Left ventricle myocardium superior (tissue), 1 donor: ENCODE measurements at places on chromosomes 3 and 15.

- no peak for DNase-seq
Observed at GRCh38 chr15:56094171-56094570, 100.8 kb upstream of the NEDD4 start.

GRCh38 chr3:187855131-187855530 lies 109.9 kb upstream of the BCL6 start:
- DNase-seq: no peak

- no peak for DNase-seq
Observed at GRCh38 chr15:100334905-100335304, 6.9 kb downstream of the ADAMTS17 start.

- peak; percentile 73 for DNase-seq
Observed at GRCh38 chr3:128273109-128273840, 120.0 kb downstream of the EEFSEC start.

- DNase-seq: no peak
Observed at GRCh38 chr3:149003653-149004305, 12.4 kb downstream of the GYG1 start.

DNA sequence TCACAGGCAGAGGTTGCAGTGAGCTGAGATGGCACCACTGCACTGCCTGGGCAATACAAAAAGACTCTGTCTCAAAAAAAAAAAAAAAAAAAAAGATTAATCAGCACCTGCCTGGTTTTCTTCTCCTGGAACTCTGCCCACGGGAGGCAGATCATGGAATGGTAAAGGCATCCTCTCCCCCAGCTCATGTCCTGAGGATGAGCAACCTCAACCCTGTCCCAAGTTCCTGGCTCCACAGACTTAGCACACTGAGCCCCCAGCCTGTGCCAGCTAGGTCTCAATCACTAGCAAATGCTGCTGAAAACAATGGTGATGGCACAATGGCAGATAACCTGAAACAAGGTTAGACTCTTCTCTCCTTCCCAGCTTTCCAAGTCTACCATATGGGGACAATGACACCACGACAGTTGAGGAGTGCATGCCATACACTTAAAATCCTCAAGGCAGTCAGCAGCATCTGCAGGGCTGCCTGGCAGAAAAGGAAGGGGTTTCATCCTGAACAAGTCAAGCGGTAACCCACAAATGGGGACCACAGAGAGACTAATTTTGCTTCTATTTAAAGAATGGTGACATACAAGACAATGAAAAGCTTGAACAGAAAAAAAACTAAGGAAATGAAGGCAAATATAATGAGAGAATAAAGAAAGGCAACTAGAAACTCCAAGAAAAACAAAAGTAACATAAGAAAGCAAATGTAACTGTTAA lies 4.8 kb downstream of the CLN6 start:
- no peak for DNase-seq

DNA sequence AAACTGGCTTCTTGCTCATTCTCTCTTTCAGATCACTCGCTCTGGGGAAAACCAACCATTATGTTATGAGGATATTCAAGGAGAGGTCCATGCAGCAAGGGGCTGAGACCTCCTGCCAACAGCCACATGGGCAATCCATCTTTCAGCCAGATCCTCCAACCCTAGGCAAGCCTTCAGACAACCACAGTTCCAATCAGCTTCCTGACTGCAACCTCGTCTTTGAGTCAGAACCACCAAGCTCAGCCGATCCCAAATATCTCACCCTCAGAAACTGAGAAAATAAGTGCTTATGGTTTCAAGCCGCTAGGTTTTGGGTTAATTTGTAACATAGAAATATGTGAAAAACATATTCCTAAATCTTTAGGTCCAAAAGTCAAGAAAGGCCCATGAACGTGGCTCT lies 10.3 kb downstream of the LDHAL6B start:
- DNase-seq: no peak

DNA sequence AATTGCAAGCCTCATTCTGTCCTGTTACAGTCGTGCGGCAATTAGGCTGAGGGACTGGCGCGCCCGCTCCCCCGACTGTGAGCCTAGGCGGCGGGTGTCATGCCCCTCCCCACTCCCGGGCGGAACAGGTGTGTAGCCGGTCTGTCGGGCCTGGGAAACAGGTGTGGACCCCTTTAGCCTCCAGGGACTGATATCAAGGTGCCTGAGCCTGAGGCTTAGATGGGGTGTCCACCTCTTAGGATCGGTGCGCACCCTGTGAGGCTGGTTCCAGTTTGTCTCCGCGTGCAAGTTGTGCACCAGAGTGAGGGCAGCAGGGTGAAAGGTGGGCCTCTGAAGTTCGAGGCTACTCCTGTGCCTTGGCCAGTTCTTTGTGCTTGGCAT lies 686 bp downstream of the VPS8 start:
- DNase-seq: peak; percentile 35

- DNase-seq: peak; percentile 87
Observed at GRCh38 chr15:101499863-101500713, 10.6 kb upstream of the PCSK6 start.

- no peak for DNase-seq
Observed at GRCh38 chr3:167728176-167728575, 6.5 kb downstream of the PDCD10 start.

DNA sequence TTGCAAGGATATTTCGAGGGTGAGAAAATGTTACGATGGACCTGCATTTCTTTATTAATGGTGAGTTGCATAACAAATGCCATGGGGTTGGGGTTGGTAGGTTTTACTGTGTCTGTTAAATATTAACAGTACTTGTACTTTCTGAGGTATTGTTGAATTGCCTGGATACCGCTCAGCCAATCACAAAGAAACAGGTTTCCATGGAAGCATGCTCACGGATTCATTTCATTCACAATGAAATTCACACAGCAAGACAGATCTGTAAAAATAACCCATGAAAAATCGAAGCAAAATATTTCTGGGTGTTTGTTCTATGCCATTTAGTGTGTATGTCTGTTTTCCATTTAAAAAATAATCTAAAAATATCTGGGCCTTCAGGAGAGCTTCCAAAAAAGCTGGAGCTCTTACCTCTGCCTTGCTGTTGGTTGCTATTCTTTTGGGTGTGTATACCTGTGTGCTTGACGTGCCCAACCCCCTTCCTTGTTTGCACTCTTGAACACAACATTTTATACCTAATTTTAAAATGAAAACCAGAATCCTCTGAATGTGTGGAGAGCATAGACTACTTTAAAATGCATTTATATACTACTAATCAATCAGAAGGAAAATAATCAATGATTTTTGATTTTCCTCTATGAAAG lies 479.8 kb upstream of the TBL1XR1 start:
- no peak for DNase-seq

DNA sequence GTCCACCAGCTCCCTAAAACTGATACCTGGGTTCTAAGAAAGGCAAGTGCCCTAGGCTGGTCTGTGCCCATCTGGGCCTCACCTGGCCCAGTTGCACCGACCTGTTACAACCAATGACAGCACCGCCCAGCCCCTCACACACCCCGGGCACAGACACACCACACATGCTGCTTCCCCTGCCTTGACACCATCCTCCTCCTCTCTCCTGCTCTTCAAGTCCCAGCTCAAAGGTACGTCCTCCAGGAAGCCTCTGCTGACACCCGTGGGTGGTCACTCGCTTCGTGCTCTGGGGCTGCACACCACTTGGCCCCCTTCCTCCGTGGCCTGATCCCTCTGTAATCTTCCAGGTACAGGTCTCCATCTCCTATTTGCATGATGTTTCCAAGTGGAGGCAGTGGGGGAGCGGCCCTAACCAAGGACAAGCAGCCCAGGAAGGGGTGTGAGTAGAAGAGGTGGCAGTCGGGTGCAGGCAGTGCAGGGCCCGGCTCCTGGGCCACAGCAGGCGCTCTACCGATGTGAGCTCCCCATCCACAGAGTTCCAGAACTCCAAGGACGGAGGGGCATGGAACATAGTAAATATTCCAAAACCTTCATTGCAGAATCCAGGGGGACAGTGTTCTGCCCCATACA lies 144.6 kb downstream of the NUP210 start:
- DNase-seq: no peak

DNA sequence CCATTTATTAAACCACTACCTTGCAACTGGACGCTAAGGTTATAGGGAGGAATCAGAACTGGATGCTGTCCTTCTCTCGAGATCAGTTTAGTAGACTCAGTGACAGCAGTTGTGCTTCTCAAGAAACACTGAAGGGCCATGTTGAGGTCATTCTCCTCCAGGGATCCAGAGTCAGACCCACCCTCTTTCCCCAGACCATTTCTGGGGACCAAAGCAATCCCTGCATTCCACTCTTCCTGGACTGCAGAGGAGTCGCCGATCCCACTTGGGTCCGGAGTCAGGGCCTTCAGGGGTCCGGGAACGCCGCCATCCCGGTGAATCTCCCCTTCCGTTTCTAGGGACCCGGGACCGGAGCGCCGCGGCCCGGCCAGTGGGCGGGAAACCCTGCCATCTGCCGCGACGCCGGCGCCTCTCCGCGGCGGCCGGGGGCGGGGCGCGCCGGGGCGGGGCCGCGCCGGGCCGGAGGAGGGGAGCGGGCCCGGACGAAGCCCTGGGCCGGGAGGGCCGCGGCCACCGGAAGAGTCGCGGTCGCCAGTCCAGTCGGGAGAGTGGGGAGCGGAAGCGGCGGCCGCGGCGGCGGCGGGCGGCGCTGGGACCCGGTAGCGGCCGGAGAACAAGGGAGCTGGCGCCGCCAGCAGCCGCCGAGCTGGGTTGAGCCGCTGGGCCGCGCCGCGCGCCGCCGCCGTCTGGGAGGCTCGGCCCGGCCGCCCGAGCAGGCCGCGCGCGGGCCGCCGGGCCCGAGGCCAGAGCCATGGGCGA lies at the start of gene DVL3:
Gene DVL3 (plus strand): TSS at position 493 of the 759 bp plus-strand sequence. CDS start 259 bp downstream, at position 752.
- DNase-seq: peak; percentile 88

- no peak for DNase-seq
Observed at GRCh38 chr15:80856400-80856799, 77.2 kb downstream of the CEMIP start.

GRCh38 chr3:124570232-124570631 lies 160.0 kb upstream of the UMPS start:
- no peak for DNase-seq
